ENCODE measurements at places on chromosomes 1 and 21. TPM values are rescaled to one million over a fixed set of nuclear protein-coding genes. Genes with fewer than 3 reads are reported as not detected.

DNA sequence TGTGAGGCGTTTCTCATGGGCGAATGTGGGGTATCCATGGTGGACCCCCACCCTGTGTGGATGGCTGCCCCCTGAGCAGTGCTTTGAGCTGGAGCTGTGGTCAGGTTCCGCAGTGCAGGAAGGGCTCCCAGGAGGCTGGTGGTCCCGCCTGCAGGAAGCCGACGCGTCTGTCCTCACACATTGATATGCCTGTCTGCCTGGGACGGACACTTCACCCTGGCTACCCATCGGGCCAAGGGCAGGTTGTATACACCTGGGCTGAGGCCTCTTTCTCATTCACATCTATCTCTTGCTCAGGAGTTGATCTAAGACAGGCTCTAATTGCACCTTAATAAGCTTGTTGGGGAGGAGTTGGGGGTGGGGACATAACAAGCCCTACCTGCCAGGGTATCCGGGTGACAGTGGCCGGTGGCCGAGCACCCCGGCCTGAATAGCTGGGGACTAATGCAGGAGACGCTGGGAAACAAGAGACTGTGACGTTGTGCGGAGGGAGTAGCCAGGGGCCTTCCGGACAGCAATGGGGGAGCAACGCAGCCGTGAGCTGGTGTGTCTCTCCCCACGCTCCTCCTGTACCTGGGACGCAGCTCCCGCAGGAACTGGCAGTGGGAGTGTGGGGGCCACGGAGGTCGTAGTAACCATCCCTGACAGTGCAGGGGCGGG is 21.7 kb downstream of the PDXK start:
- peaks cover 23% of the 10 kb centered on the region for H3K36me3 ChIP-seq
- H3K27me3 ChIP-seq = no peaks in the 10 kb centered on the region
- H3K4me1 ChIP-seq = peaks cover 11% of the 10 kb centered on the region
- no peak for DNase-seq

GRCh38 chr1:229431284-229432115 is 2.4 kb downstream of the ACTA1 start:
- H3K27me3 ChIP-seq = peaks cover 85% of the 10 kb centered on the region
- peaks cover 3% of the 10 kb centered on the region for H3K36me3 ChIP-seq
- DNase-seq = peak; percentile 64
- H3K27ac ChIP-seq = peak overlapping the region; percentile 77

DNA sequence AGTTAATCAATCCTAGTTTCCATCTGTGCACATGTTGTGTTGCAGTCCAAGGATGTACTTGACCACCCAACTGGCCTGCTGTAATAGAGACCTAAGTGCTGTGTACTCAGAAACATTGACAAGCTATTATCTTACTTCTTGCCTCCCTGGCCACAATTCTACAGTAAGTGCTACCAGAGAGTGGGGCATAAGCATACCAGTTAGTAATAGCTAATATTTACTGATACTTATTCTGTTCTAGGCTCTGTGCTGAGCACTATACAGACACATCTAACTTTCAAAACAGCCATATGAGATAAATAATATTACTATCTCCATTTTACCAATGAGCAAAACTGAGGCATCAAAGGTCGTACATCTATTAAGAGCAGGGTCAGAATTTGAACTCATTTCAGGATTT is 49.5 kb upstream of the NPL start:
- no peak overlapping the region for H3K27ac ChIP-seq
- no peak overlapping the region for H3K4me3 ChIP-seq
- peaks cover 2% of the 10 kb centered on the region for H3K27me3 ChIP-seq
- DNase-seq = no peak
- peaks cover 2% of the 10 kb centered on the region for H3K4me1 ChIP-seq

The IL19 gene
- not detected for total RNA-seq

DNA sequence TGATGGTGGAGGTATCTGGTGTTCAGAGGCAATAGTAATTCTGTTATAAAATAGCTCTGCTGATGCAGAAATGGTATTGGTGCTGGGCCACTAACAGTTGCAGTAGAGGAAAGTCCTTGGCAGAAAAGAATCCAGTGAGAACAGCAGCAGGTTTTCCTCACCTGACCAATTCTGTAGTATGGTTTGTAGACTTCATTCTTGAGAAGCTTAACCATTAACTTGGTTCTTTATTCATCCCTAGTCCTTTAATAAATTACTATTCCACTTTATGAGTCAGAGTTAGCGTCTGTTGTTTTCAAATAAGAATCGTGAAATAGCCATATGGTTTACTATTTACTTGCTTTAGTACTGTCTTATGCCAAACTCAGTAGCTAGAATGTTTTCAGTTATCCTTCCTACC is 128.5 kb upstream of the SERTAD4 start:
- no peak overlapping the region for H3K4me3 ChIP-seq
- no peak overlapping the region for H3K27ac ChIP-seq
- DNase-seq = no peak
- H3K4me1 ChIP-seq = no peaks in the 10 kb centered on the region
- no peaks in the 10 kb centered on the region for H3K36me3 ChIP-seq
